ENCODE measurements at places on chromosomes 2 and 18. TPM values are rescaled to one million over a fixed set of nuclear protein-coding genes. Genes with fewer than 3 reads are reported as not detected.

ZNF532 gene
- polyA plus RNA-seq: not detected

ITPRIPL1 gene
- polyA plus RNA-seq: 0.37 TPM

IL37 gene
- polyA plus RNA-seq: not detected

MYL1 gene
- polyA plus RNA-seq: not detected

ABCB11 gene
- not detected for polyA plus RNA-seq

CDK5R2 gene
- not detected for polyA plus RNA-seq

HRH4 gene
- polyA plus RNA-seq: not detected

GRCh38 chr2:17538022-17538843, 2.3 kb upstream of the VSNL1 start:
- no peak for DNase-seq

DNA sequence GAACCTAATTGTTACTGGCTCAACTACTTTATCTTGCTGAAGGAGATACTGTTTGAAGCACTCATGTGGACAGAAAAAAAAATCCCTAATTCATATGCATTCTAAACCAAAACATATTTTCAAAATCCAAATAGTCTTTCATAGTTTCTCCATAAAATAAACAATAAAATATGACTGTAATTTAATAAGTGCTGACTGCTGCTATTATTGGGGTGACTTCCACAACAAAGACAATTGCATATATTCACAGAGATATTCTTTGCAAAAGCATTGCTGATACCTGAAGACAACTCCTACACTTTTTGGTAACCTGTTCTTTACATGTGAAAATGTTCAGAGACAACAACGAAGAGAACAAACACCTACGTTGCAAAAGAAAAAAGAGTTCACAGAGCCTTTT, 73.1 kb upstream of the RPE start:
- DNase-seq: no peak

DNA sequence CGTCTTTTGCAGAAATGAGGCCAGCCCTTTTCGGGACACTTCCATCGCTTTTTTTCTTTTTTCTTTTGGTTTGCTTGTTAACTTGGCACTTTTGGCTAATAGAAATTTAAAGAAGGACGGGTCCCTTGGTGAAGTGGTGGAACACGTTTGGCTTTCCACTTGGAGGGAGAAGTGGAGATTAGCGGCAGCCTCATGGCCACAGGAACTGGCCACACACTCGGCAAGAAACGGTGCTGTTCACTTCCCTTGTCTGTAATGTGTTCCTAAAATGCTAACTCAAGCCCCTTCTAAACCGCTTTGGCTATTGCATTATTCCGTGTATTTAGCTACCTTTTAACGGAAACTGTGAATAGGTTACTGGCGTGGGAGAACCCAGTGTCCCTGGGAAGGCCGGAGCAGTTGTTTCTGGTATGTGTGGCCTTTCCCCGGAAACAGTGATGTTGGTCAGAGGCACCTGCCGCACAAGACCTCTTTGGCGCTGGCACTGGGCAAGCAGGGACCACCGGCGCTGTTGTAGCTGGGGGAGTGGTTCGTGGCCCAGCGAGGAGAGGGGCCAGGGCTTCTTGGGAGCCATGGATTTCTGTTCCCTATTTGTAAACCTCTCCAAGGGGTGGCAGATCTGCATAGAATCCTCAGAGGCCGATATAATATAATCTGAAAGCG, 981 bp downstream of the RAMP1 start:
- DNase-seq: no peak

- no peak for DNase-seq
Observed at GRCh38 chr2:23629772-23630480, 244.9 kb downstream of the KLHL29 start.
